ENCODE measurements at places on chromosomes 2 and 18. TPM values are rescaled to one million over a fixed set of nuclear protein-coding genes. Genes with fewer than 3 reads are reported as not detected.

The DHX57 gene
- total RNA-seq, result 24.4 TPM

The DCDC2C gene
- total RNA-seq, result not detected

The PSMA8 gene
- not detected for total RNA-seq

The SLC11A1 gene
- under 0.01 TPM for total RNA-seq

- peak; percentile 29 for DNase-seq
Measured at GRCh38 chr2:86213699-86214502, 14.6 kb downstream of the MRPL35 start.

DNA sequence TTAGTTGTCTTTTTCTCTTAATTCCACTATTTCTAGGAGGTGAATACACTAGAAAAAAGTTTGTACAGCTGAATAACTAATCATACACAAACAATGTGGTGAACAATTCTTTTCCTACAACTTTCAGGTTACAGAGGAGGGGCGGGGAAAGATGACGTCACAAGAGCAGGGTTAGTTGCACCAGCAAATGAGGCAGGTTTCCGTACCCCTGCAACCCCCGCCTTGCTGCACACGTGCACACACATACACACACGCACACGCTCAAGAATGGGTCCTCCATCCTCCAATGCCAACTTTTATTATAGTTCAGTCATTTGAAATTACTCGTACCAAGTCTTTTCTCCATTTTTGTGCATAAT is 122.8 kb downstream of the ARL4C start:
- DNase-seq, result no peak

GRCh38 chr18:12410081-12410481 is 2.4 kb downstream of the PRELID3A start:
- DNase-seq, result no peak

DNA sequence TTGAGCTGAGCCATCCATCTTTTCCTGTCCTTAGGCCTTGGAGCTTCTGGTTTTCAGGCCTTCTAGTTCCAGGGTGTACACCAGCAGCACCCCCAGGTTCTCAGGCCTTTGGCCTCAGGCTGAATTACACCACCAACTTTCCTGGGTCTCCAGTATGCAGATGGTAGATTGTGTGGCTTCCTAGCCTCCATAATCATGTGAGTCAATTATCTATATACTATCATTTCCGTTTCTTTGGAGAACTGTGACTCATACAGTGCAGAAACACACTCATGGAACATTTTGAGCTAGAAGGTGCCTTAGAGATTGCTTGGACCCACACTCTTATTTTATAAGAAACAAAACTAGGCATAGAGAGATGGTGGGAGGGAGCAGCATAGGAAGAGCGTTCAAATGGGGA is 167.4 kb downstream of the NCK2 start:
- DNase-seq, result peak; percentile 28

DNA sequence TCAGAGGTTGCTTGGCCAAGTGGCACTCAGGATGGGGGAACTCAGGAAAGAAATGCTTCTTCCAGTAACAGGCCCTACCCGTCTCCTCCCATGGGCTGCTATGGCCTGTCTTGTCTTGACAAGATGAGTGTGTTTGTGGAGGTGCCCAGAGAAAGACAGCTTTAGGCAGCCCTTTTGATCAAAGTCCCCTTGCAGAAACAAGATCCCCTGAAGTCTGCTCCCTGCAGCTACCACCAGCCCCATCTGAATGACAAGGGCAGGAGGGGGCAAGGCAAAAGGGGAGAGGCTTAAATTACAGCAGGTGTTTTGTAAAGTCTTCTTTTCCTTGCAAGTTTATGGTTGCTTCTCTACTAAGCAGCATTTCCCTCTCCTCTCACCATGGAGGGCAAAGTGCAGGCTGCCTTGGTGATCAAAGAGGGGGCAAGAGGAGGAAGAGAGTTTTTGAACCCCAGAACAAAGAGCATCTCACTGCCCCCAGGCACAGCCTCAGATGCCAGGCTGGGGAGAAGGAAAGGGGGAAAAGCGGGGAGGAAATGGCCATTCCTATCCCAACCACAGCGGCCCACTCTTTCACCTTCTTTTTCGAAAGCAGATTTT is 6.7 kb downstream of the EVA1A start:
- no peak for DNase-seq

DNA sequence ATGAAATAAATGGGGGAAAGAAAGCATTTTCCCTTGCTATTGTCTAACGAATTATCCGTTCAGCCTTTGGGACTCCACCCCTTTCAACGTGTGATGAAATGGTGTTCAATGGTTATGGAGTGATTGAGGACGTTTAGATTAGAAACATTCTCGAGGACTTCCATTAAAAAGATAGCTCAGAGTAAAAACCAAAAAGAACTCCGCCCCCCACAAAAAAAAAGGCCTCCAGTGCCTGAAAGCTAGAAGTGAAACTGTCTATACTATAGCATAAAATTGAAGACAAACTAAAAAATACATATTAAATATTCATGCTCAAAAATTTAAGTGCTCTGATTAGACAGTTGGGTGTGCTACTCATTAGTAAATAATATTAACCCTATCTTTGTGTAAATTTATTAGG is 3.0 kb upstream of the ZNF516 start:
- DNase-seq, result no peak

- DNase-seq, result peak; percentile 25
Measured at GRCh38 chr2:236782938-236783337, 213.3 kb downstream of the ACKR3 start.

DNA sequence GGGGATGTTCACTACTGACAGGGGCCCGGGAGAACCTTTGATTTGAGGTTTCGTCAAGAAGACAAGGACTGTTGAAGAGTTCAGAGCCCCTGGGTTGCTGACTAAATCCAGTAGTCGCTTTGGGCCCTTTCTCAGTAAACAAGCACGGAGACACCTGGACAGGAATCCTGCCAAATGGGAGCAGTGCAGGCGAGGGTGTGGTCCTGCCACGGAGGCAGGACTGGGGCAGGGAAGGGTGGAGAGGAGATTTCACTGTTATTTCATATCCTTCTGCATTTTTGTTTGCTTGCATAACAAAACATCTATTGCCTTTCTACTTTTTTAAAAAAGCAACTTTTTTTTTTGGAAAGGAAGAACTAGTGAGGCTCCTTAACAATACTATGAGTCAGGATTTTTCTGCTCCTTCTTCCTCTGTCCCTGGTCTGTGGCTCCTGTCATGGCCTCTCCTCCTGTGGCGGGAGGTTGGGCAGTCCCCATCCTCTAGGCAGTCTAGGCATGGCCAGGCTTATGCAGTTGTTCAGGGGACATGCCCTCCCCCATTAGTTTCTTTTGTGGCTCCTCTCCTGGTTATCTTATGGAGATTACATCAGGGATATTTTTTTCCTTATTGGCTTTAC is 57.7 kb downstream of the ARHGEF4 start:
- no peak for DNase-seq

GRCh38 chr2:105517814-105518705 is 119.2 kb upstream of the FHL2 start:
- no peak for DNase-seq

DNA sequence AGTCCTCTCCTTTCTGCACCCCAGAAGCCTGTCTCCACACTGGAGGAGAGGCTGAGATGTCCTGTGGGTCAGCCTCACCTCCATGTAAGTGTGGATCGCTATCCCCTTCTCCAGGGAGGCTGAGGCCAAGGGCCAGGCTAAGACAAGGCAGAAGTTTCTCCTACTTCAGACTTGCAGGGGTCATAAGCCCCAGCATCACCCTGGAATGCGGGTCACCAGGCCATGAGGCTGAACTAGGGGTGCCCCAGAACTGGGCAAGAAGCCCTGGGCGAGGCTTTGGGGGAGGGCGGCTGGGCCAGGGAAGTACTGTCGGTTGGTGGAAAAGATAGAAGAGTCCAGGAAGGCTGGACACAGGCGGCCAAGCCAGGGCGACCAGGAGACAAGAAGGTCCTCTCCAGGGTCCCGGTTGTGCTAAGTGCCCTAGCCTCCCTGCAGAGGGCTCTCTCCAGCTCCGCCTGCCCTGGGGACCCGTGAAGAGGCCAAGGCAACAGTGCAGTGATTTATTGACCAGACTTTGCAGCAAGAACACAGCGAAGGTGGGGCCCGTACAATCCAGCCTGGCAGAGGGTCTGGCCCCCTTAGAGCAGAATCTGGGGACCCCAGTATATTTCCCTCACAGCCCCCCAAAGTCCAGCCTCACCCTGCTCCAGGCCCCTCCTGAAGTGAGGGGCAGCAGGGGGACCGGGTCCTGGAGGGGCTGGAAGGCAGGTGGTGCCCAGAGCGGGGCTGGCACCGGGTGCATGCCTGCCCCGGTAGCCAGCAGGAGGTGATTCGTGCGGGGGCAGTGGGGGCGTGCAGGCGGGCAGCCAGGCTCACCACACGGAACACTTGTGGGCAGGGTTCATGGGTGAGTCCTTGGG is 8.1 kb downstream of the ECEL1 start:
- DNase-seq, result no peak
